ENCODE measurements at places on chromosomes 2 and 18.

GRCh38 chr2:140242889-140243288, 1462.7 kb upstream of the NXPH2 start:
- no peak for DNase-seq

GRCh38 chr2:166385313-166385712, 9.6 kb upstream of the SCN9A start:
- DNase-seq = no peak

DNA sequence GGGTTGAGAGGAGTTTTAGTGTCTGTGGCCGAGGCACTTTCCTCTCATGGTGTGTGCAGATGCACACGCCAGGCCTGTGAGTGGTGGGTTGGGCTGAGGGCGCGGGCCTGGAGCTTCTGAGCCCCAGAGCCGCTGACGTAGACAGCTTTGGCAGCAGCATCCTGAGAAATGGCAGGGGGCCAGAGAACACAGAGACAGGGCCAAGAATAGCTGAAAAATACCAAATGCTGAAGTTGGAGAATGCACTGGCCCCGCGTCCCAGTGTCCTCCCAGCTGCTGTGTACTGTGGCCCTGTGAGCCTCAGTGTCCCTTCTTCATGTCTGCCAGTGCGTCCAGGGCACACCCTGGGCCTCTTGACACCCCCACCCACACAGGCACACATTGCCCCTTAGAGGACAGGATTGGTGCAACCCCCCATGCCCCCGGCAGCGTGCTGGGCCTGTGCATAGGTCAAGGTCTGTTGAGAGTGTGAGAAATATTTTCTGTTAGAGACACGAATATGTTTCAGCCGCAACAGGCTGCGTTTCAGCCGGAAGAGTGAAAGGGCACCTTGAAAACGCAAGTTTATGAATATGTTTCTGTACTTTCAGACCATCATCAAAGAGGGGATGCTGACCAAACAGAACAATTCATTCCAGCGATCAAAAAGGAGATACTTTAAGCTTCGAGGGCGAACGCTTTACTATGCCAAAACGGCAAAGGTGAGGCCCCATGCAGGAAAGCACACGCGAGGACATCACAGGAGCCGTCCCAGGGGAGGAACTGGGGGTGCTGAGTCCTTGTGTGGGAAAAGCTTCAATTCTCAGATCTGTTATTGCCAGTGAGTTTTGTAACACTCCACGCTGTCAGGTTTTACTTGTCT, 33.6 kb downstream of the DGKD start:
- no peak for DNase-seq

- no peak for DNase-seq
Measured at GRCh38 chr18:9290156-9290555, 44.4 kb upstream of the TWSG1 start.

GRCh38 chr2:241882091-241882625, 12.6 kb downstream of the RTP5 start:
- no peak for DNase-seq

GRCh38 chr2:120406566-120406965, 60.6 kb downstream of the INHBB start:
- DNase-seq = no peak

DNA sequence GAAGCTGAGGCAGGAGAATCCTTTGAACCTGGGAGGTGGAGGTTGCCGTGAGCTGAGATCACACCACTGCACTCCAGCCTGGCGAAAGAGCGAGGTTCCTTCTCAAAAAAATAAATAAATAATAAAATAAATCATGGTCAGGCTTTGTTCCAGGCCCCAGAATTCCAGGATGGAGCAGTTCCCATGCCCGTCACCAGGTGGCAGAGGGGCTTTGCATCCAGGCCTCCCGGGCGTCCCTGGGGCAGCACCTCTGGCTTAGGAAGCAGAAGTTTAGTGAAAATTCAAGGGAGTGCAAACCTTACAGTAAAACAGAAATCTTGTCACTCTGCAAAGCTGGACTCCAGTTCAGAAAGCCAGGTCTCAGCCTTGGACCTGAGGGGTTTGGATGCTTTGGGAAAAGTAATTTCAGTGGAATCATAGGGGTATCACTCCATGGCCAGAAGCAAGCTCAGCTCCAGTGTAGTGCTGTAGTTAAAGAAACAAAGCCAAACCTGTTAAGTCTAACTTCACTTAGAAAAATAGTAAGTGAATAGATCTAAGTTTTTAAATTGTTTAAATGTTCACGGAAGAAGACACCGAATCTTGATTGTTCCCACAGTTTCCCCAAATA, 512.7 kb downstream of the CMPK2 start:
- no peak for DNase-seq

DNA sequence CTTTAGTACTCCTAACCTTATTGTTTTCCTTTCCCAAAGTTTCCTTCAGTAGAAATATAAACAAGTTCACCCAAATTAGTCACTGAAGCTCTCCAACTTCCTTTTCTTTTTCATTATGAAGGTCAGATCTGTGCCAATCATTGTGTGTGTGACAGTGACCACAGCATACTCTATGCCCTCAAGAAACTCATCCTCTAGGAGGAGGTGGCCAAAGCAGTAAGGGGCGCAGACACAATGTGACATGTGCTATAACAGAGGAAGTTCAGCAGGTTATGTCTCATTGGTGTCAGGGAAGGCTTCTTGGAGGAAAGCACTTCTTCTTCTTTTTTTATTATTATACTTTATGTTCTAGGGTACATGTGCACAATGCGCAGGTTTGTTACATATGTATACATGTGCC, 60.0 kb upstream of the PSME4 start:
- no peak for DNase-seq

DNA sequence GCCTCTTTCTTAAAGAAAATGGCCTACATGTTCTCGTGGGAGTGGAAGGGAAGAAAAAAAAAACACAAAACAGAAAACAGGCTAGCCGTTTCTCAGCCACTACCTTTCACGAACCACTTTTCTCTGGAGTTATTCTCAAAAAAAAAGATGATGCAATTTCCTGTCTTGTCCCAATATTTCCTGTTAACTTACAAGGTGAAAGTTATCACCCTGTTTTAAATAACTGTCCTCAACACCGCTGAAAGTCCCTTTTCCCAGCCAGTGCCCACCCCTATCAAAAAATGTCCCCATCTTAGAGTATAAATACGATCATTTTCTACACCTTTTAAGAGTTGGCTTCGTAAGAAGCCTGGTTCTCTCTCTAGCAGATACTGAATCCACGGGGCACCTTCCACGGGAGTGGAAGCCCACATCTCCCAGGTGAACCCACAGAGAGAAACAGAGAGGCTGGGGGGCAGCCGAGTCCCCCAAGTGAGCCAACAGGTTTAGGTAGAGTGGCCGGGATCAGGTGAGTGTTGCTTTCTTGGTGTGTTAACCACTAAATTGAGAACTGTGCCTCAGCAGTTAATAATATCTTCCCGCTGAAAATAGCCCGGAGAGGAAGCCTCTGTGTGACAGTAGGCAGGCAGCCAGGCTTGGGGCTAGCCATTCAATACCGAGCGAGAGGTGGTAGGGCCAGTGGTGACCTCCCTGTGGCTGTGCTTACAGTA, 15.9 kb downstream of the SMAD7 start:
- DNase-seq = no peak

GRCh38 chr2:203656522-203657287, 49.7 kb upstream of the CD28 start:
- DNase-seq = no peak

DNA sequence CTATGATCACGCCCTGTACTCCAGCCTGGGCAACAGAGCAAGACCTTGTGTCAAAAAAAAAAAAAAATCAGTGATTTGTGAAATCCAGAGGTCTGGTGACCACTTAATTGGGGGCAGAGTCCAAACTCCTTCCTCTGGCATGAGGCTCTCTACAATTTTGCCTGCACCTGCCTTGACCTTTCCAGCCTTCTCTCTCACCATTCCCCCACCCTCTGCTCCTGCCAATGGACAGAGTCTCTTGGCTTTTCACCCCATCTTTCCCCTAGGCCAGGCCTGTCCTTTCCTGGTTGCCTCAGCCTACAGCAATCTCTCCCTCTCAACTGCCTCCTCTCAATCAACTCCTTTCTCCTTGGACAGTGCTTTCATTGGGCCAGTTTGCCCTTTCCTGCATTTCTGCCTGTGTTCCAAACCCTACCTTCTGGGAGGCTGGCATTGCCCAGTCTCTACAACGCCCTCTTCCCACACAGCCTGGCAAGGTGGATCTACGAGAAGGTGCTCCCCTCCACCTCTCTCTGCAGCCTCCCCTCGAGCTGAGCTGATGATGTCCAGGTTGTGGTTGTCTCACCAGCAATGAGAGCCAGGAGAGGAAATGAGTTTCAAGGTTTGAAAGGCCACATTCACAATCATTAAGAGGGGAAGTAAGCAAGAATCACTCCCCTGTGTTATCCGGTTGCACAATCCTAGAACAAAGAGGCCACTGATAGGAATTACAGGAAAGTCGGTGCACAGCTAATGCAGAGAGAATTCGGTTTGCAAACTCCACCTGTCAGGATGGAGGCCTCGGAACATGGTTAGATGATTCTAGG, 39.5 kb upstream of the NPAS2 start:
- no peak for DNase-seq

GRCh38 chr2:99442837-99443236, 47.0 kb downstream of the REV1 start:
- no peak for DNase-seq

DNA sequence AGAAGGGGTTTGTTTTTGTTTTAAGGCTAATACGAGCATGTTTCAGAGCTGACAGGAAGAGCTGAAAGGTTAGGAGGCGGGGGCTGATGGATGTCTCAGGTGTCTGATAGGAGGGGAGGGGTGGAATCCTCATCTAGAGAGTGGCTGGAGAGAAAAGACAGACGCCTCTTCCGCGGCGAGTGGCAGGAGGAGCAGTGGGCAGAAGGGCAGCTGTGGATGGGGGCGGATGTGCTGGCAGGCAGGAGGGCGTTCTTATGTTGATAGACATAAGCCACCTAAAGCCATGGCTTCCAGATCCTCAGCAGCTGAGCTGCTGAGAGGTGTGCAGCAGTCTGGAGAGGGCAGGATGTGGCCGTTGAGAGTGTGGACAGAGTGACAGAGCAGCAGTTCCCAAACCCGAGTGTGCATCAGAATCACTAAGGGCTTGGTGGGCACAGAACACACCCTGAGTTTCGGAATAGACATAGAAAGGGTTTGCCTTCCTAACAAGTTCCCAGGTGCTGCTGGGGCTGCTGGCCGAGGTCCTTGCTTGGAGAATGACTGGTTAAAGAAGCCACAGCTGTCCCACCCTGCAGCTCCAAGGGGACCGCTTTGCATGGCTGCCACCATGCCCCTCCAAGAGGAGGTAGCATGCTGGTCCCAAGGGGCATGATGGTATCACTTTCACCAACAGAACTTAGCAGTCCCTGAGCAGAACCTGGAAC, 3.0 kb upstream of the ITM2C start:
- no peak for DNase-seq

All from stimulated activated CD4-positive, alpha-beta T cell treated with anti-CD3 and anti-CD28 coated beads, Interleukin-1b, Interleukin-23, amount 100 ng/mL, for 1 hour (primary cell).